Stimulated activated naive CD4-positive, alpha-beta T cell treated with Interleukin-2 at 50 U/mL for 16 hours (primary cell): ENCODE measurements at places on chromosomes 7 and 10.

GRCh38 chr7:64884085-64884912, 18.8 kb upstream of the ZNF273 start:
- DNase-seq: no peak

- no peak for DNase-seq
These were observed 7.2 kb downstream of the ANTXRL start for GRCh38 chr10:46293832-46294640.

DNA sequence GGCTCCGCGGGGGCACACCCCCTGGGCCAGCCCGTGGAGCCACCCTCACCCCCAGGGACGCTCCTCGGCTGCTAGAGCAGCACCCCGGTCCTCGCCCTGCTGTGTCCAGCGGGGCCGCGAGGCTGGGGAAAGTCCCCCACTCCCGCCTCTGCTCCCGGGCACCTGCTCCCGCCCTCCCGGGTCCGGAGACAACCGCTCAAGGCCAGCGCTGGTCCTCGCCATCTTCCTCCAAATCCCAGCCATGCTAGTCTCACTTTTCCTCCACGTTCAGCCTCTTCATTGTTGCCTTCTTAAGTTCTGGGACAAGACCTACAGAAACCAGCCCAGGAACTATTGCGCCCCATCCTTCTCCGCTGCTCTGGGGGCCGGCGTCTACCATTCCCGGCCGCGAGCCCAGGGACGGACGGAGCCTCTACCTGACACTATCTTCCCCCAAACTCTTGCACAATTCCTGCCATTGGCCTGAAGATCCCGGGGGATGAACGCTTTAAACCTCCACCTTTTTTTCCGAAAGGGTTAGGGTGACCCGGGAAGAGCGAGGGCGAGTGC, 4.8 kb upstream of the KCP start:
- no peak for DNase-seq

DNA sequence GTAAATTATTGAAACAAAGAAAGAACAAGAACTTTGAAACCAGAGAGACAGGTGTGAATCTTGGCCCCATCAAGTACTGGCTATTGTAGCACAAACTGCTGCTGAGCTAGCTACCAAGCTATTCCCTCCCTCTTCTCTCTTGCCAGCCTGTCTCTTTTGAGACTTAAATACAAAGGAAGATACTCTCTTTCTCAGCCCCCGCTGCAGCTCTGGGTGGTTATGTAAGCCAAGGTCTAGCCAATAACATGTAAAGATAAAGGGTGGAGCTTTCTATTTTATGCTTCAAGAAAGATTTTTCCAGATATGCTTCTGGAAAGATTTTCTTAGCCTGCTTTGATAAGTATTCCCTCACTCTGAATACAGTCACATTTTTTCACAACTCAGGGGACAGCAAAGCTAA, 17.2 kb downstream of the BAZ1B start:
- no peak for DNase-seq

- DNase-seq: no peak
These were observed 215.5 kb upstream of the PRKCQ start for GRCh38 chr10:6795541-6795940.

DNA sequence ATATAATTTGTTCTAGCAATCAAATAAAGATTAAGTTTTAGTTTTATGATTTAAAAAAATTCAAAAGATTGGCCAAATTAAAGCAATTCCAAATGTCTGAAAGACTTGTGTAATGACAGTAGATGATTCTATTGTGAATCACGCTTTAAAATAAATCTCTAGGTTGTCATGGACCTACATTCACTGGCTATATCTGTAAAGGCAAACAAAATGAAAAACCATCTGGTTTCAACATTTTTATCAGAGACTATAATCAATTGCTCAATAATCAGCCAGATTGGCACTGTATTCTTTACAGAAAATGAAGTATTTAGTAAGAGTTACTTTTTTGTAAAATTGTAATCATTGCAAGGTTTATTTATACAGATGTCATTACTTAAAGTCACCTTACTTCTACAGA, 60.7 kb downstream of the DGKB start:
- DNase-seq: no peak
